ENCODE measurements at places on chromosomes 16 and 17.

- no peak for DNase-seq
Measured at GRCh38 chr17:73137376-73137775, 27.4 kb upstream of the SSTR2 start.

DNA sequence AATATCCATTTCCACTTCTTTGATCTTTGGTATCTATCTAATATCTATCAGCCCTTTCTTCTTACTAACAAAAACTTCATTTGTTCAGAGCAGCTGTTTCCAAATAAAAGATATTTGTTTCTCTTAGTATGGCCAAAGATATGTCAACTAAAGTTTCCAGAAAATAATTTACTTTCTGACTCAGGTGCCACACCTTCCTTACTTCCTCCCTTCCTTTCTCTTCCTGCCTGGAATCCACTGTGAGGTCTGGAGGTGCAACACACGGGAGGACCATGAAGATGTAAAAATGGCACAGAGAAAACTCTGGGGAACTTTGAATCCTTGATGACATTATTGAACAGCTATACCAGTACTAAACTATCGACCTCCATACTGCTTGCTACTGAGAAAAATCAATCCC is 14.0 kb downstream of the MED13 start:
- no peak for DNase-seq

GRCh38 chr17:33966410-33967059 is 288.6 kb upstream of the CCL2 start:
- no peak for DNase-seq

GRCh38 chr16:11624636-11625607 is 38.2 kb upstream of the LITAF start:
- DNase-seq = no peak

DNA sequence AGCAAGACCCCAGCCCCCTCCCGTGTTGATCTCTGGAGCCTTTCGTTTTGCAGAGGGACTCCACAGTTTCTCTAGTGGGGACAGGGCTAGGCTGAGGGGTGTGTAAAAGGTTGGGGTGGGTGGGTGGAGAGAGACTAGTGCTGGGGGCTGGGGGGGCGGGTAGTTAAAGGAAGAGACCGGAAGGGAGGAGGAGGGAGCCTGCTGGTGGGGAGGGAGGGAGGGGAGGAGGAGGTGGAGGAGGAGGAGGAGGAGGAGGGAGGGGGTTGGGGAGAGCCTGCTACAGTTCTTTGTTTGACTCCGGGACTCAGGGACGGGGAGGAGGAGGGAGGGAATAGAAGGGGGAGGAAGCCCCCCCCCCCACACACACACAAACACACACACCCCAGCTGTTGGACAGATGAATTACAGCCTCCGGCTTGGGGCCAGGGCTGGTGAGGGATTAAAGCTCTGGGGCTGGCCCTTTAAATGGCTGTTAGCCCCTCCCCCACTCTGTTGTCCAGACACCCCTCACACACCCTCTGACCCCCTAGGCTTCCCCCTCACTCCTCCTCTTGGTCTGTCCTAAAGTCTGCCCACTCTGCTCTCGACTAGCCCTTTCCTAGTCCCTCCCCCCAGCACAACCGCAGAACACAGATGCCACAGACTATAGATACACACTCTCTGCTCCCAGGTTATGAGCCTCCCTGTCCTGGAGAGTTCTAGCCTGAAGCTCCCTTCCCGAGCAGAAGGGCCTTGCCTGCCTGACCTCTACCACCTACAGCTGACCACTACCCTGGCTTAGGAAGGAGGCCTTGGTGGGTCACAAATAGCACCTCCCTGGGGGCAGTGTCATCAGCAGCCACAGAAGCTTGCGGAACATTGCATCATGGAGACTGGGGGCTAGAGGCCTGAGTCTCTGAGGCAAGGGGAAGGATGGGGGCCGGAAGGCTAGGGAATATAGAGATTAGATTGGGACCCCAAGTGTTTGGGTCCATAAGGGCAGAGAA is 4.4 kb downstream of the KDM6B start:
- DNase-seq = no peak
